ENCODE measurements at places on chromosomes 6 and 20.

DNA sequence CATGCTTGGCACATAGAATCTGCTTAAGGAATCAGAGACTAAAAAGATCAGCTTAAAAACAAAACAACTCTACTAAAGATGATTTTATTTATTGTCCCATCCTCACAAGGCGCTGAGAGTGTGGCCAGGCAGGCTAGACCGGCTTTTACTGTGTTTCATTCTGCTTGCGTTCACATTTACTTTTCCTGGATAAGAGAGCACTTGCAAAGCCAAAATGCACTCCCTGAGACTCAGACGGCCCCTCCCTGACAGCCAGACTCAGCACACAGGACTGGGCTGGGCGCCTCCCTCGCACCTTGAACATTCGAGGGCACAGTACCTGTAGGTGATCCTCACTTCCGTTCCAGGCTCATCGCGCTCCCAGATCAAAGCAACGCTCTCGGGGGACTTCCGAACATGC lies 10.2 kb downstream of the ACSS1 start:
- no peak for DNase-seq

DNA sequence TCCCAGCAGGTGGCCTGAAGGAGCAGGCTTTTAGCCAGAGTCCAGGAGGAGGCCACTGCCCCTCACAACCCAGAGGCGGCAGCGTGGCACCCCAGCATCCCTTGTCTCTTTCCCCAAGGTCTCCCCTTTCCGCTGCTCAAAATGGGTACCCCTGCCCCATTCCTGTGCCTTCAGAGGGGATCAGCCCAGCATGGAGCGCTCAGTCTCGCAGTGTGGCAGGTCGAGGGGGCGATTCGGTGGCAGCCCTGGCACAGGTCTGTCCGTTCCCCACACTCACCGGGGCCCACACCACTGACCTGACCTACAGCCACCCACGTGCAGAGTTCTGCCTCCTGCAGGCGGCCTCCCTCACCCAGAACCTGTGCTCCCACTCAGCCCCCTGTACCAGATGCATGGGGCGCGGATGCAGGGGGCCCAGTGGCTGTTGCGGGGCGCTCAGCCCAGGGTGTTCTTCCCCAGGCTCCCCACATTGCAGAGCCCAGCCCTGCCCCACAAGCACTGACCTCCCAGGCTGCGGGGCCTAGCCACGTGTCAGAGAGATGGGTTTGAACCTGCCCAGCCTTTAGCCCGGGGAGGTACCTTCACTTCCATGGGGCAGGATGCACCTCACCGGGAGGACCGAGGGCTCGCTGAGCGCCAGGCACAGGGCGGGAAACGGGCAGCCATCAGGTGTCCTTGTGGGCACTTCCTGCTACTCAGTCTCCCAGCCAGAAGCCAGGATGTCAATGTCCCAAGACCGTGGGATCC lies 41.8 kb downstream of the DSTN start:
- no peak for DNase-seq

DNA sequence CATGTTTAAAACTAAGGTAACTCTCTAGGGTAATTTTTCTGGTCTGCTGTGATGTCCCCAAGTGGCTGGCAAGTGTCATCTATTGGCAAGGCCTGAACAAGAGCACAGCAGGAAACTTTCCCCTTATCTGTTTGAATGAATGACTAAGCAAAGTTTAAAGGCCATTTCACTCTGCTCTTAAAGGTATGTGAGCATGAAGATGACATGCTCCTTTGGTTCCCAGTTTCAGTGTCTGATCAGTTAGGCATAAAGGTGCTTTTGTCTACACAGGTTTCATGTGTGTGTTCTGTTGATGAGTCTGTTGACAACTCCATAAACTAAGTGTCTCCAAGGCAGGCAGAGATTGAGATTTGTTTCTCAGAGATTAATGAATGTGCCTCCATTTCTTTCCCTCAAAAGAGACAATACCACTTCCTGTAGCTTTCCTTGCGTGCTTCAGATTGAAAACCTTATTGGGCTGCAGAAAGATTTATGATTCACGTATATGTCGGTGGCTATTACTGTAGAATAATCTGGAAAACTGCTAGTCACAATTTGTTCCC lies 83.9 kb downstream of the MAP3K7 start:
- DNase-seq: no peak

DNA sequence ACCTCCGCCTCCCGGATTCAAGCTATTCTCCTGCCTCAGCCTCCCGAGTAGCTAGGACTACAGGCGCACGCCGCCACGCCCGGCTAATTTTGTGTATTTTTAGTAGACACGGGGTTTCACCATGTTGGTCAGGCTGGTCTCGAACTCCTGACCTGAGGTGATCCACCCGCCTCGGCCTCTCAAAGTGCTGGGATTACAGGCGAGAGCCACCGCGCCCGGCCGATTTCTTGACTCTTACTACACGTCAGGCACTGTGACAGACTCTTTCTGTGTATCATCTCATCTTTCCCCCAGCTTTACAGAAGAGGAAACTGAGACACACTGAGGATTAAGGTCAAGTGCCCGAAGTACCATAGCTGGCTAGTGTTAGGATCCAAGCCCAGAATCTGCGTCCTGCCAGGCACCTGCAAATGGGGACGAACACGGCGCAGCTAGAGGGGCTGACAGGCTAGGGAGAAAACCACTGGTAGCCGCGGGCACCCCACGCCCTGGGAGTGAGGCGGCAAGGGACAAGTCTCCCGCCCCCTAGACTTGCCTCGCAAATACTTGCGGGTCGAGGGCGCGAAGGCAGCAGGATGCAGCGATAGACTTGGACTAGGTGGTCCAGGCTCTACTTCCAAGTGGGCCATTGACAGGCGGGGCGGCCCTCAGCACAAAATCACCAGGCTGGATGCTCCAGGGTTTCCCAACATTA lies 1.1 kb upstream of the TAF8 start:
- DNase-seq: no peak

- DNase-seq: no peak
These were observed 5.9 kb downstream of the EEF1A2 start for GRCh38 chr20:63492982-63493381.

Measured in renal cortex interstitium (tissue), 15 donors.